ENCODE measurements at places on chromosomes 2 and 18. TPM values are rescaled to one million over a fixed set of nuclear protein-coding genes. Genes with fewer than 3 reads are reported as not detected.

- no peaks in the 10 kb centered on the region for H3K36me3 ChIP-seq
- no peak for DNase-seq
- H3K4me3 ChIP-seq = no peak overlapping the region
- H3K27me3 ChIP-seq = no peaks in the 10 kb centered on the region
These were observed 1.9 kb upstream of the ODC1 start for GRCh38 chr2:10449838-10450691.

- H3K27ac ChIP-seq = no peak overlapping the region
- no peaks in the 10 kb centered on the region for H3K4me1 ChIP-seq
- no peaks in the 10 kb centered on the region for H3K36me3 ChIP-seq
- H3K4me3 ChIP-seq = no peak overlapping the region
These were observed 10.9 kb downstream of the PSD4 start for GRCh38 chr2:113184531-113185230.

- no peak for DNase-seq
- H3K27me3 ChIP-seq = no peaks in the 10 kb centered on the region
- no peak overlapping the region for H3K27ac ChIP-seq
- H3K4me1 ChIP-seq = no peaks in the 10 kb centered on the region
- H3K4me3 ChIP-seq = no peak overlapping the region
These were observed 92.3 kb downstream of the OSBPL6 start for GRCh38 chr2:178286636-178287035.

GRCh38 chr2:190862571-190862991 lies 18.0 kb upstream of the GLS start:
- no peak overlapping the region for H3K4me3 ChIP-seq
- no peak for DNase-seq
- H3K27ac ChIP-seq = no peak overlapping the region

DNA sequence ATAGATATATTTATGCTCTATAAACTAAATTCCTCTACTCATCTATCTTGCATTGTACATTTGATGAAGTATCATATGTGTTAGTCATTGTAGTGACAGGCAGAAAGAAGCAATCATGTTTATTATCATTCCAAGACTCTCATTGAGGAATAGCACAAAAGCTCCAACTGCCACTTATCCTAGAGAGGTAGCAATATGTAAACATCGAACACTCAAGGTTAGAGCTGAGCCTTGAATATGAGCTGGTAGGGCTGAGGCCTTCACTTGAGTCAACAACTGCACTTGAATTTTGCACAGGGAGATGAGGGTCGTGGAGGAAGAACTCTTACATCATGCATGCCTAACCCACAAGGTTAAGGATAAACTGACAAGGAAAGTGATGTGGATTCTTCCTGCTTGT lies 900.9 kb downstream of the CPS1 start:
- H3K4me3 ChIP-seq = no peak overlapping the region
- no peak overlapping the region for H3K27ac ChIP-seq
- DNase-seq = no peak
- H3K36me3 ChIP-seq = no peaks in the 10 kb centered on the region
- no peaks in the 10 kb centered on the region for H3K27me3 ChIP-seq

GRCh38 chr2:134782792-134783191 lies 55.6 kb upstream of the ACMSD start:
- H3K36me3 ChIP-seq = no peaks in the 10 kb centered on the region
- H3K27me3 ChIP-seq = no peaks in the 10 kb centered on the region
- no peak overlapping the region for H3K4me3 ChIP-seq
- DNase-seq = no peak

DNA sequence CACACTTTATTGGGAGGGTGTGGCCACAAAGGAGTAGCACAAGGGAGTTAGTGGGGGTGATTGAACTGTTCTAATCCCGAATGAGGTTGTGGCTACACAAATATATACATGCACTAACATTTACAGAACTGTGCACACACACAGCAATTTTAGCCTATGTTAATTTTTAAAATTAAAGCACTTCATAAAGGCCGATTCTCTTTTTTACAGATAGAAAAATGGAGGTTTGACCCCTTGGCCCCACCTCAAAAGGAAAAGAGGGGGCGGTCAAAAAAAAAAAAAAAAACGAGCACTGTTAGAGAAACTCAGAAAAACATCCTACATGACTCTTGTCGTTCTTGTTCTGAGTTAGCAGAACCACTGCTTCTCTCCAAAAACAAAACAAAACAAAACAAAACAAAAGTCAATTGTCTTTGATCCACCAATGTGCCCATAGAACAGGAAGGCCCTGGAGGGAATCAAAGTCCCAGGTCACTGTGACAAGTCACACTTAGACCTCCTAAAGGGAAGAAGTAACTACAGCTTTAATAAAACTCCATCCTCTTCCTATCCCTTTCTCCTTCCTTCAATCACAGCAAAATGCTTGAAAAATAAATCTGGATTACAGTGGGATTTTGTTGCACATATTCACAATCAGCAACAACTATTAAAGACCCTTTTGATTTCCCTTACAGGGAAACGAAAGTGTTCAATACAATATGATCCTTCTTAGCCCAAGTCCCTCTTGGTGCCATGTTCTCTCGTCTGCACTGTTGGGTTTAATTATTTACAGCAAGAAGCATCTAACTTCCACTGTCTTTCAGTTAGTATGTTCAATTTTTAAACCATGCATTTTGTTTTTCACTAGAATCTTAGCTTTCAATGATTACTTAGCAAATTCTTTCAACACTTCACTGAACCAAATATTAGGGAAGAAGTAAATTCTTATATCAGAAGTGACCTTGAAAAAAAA lies 16.6 kb downstream of the LRP2 start:
- no peak overlapping the region for H3K4me3 ChIP-seq
- no peaks in the 10 kb centered on the region for H3K27me3 ChIP-seq
- H3K27ac ChIP-seq = no peak overlapping the region
- no peaks in the 10 kb centered on the region for H3K4me1 ChIP-seq

DNA sequence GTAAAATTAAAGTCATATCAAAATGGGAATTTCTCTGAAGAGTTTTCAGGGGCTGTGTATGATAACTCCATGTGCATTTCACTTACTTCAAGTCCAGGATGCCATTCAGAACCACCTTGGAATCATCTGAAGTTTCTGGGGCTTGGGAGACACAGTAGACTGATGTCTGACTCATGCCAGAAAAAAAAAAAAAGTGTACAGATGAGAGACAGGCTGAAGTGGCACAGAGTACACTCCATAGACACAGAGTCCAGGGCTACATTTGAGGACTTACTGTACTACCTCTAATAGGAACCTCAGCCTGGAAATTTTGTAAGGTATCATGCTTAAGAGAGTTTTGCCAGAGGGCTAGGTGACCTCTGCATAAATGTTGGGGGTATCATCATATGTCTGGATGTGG lies 92.0 kb downstream of the SS18 start:
- H3K27me3 ChIP-seq = no peaks in the 10 kb centered on the region
- H3K36me3 ChIP-seq = no peaks in the 10 kb centered on the region
- no peak overlapping the region for H3K27ac ChIP-seq
- no peaks in the 10 kb centered on the region for H3K4me1 ChIP-seq
- no peak overlapping the region for H3K4me3 ChIP-seq

DNA sequence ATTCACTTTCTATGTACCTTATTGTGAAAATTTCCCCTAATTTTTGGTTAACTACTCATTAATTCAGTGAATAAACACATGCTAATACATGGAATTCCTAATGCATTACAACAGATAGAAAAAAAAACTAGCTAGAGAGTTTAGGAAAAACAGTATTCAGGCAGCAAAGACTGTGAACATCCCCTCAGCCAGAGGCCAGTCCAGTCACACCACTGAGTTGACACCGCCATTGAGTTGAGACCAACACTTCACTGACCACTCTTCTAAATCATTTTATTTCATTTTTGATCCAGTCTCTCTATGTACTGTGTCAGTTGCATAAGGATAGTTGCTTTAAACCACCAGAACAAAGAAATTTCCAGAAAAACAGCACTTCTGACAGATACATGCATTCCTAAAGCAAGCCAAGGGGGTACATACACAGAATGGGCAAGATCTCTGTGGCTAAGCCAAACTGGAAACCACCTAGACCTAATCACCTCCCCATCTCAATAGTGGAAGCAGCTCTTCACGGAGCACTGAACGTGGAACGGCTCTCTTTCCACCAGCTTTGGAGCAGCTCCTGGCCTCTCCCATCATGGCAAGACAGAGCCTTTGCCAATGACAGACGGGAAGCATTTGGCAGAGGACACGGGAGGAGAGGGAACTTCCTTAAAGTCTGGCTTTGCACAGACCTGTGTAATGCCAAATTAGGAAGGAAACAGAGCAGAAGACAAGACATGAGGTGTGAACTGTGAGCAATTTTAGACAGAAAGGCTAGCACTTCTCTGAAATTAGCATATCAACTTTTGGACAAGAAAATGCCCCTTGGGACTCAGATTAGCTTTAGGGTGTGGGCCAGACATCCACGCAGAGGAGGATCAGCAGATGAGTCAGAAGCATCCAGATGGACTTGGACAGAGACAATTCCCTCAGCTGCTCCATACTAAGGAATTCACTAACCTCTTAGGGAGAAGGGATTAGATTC lies 36.4 kb downstream of the CACNB4 start:
- H3K4me1 ChIP-seq = peaks cover 5% of the 10 kb centered on the region
- no peaks in the 10 kb centered on the region for H3K36me3 ChIP-seq
- no peak overlapping the region for H3K27ac ChIP-seq
- no peaks in the 10 kb centered on the region for H3K27me3 ChIP-seq
- peak; percentile 32 for DNase-seq

DNA sequence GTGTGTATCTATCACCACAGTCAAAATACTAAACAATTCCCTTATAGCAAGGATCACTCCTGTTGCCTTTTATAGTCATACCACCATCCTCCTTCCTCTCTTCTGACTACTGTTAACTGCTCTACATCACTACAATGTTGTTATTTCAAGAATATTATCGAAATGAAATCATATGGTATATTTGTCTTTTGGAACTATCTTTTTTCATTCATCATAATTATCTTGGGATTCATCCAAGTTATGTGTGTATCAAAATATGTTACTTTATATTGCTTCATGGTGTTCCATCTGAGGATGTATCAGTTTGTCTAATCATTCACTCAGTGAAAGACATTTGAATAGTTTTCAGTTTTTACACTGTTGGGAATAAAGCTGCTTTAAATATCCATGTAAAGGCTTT lies 1423.0 kb upstream of the PIK3C3 start:
- H3K27me3 ChIP-seq = no peaks in the 10 kb centered on the region
- no peaks in the 10 kb centered on the region for H3K36me3 ChIP-seq
- H3K4me3 ChIP-seq = no peak overlapping the region
- no peak overlapping the region for H3K27ac ChIP-seq

DNA sequence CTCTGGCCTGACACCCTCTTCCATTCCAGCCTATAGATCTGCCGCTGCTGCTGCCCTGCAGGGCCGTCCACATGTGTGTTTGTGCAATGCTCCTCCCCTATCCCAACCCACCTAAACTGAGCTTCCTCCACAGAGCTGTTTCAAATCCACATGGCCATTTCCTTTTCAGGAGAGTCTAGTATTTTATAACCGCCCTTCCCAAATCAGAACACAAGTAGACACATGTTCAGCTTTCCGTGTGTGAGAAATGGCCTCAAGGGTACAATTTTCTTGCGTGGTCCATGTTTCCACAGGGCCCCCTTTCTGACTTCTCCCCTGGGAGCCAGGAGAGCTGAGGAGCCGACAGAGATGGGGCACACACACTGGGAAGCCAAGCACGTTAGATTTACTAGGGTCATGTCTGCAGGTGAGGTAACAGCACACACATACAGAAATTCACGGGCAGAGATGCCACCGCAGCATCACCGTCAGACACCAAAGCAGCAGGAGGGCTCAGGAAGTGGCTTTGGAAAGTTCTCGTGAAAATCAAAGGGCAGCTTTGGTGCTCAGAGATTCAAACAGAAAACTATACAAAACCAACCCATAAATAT lies 102.9 kb upstream of the TGFA start:
- DNase-seq = no peak
- H3K27me3 ChIP-seq = peaks cover 3% of the 10 kb centered on the region
- no peak overlapping the region for H3K4me3 ChIP-seq
- H3K36me3 ChIP-seq = no peaks in the 10 kb centered on the region

- H3K27me3 ChIP-seq = no peaks in the 10 kb centered on the region
- no peak overlapping the region for H3K4me3 ChIP-seq
- no peaks in the 10 kb centered on the region for H3K36me3 ChIP-seq
- no peaks in the 10 kb centered on the region for H3K4me1 ChIP-seq
- DNase-seq = no peak
These were observed 75.3 kb downstream of the STPG4 start for GRCh38 chr2:47079515-47080412.

- H3K4me1 ChIP-seq = no peaks in the 10 kb centered on the region
- H3K36me3 ChIP-seq = no peaks in the 10 kb centered on the region
- H3K27me3 ChIP-seq = no peaks in the 10 kb centered on the region
- H3K4me3 ChIP-seq = no peak overlapping the region
- DNase-seq = no peak
- H3K27ac ChIP-seq = no peak overlapping the region
These were observed 83.0 kb downstream of the TSHZ1 start for GRCh38 chr18:75293591-75293990.

- no peaks in the 10 kb centered on the region for H3K27me3 ChIP-seq
- peak; percentile 65 for DNase-seq
- no peaks in the 10 kb centered on the region for H3K4me1 ChIP-seq
- H3K36me3 ChIP-seq = no peaks in the 10 kb centered on the region
- H3K4me3 ChIP-seq = no peak overlapping the region
These were observed 8.5 kb upstream of the ROCK2 start for GRCh38 chr2:11352781-11353537.

- H3K27me3 ChIP-seq = no peaks in the 10 kb centered on the region
- H3K27ac ChIP-seq = no peak overlapping the region
- H3K4me3 ChIP-seq = no peak overlapping the region
- DNase-seq = no peak
- peaks cover 5% of the 10 kb centered on the region for H3K4me1 ChIP-seq
- H3K36me3 ChIP-seq = no peaks in the 10 kb centered on the region
These were observed 59.0 kb downstream of the TMEM247 start for GRCh38 chr2:46538393-46538792.

- H3K4me1 ChIP-seq = no peaks in the 10 kb centered on the region
- H3K4me3 ChIP-seq = no peak overlapping the region
- no peak overlapping the region for H3K27ac ChIP-seq
- no peaks in the 10 kb centered on the region for H3K36me3 ChIP-seq
- H3K27me3 ChIP-seq = no peaks in the 10 kb centered on the region
These were observed 514.0 kb upstream of the CDH2 start for GRCh38 chr18:28690836-28691495.

- H3K4me1 ChIP-seq = peaks cover 9% of the 10 kb centered on the region
- H3K36me3 ChIP-seq = no peaks in the 10 kb centered on the region
- no peaks in the 10 kb centered on the region for H3K27me3 ChIP-seq
- no peak for DNase-seq
- no peak overlapping the region for H3K4me3 ChIP-seq
These were observed 15.2 kb downstream of the RAMP1 start for GRCh38 chr2:237874585-237875161.

DNA sequence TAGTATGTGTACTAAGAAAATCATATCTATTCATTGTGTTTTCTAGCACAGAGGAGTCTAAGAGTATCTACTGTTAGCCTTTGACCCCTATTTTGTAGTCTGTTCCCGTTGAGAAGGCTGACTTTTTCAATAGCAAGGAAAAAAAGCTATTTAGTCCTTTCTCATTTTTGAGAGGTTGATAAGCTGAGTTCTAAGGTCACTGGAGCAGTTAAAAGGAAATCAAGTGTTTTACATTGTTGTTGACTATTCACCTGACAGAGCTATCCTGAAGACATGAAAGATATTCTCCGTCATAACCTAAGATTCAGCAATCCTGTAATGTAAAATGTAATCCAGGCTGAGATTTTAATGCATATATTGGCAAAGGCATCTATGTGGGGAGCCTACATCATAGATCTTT lies 280.3 kb upstream of the NRP2 start:
- no peaks in the 10 kb centered on the region for H3K27me3 ChIP-seq
- no peak overlapping the region for H3K27ac ChIP-seq
- H3K36me3 ChIP-seq = no peaks in the 10 kb centered on the region
- H3K4me1 ChIP-seq = no peaks in the 10 kb centered on the region

GALNT14 gene
- total RNA-seq = 0.59 TPM

SCN2A gene
- 1.4 TPM for total RNA-seq

SERPINB10 gene
- total RNA-seq = 0.55 TPM

SERTAD2 gene
- total RNA-seq = 26.0 TPM

Measured in prostate gland (tissue), 2 donors.